Activated CD4-positive, CD25-positive, alpha-beta regulatory T cell (primary cell): ENCODE measurements at places on chromosomes 13 and 19.

DNA sequence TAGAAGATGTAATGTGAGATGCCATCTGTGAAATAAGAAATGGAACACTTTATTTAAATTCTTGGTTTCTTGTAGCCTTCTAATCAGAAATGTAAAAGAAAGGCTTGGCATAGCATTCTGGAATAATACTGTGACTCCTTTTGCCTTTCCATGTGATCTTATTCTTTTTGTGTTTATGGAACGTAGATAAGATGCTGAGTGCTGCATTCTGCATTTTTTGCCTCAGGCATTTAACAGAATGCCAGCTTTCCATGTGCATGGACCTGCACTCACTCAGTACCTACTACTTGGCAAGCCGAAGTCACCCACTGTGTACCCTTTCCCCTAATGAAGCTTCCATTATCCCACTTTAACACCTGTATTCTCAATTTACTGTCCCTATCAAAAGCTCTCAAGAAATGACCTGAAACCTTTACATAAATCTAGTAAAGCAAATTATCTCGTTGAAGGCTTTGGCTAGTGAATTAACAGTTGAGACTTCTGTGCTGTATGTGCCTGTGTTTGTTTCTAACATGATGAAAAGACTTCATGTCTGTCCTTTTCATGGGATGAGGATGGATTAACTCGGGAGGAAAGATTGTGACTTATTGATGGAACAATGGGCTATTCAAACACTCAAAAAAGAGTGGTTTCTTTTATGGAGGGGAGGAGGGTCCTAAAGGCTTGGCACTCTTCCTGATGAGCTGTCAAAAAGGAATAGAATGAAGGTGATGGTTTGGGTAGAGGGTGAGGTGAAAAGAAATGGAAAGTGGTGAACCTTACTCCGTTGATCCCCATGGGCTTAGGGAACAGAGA is 44.7 kb upstream of the FRY start:
- no peak for DNase-seq

GRCh38 chr19:55692681-55693081 is 17.7 kb downstream of the EPN1 start:
- DNase-seq = no peak

DNA sequence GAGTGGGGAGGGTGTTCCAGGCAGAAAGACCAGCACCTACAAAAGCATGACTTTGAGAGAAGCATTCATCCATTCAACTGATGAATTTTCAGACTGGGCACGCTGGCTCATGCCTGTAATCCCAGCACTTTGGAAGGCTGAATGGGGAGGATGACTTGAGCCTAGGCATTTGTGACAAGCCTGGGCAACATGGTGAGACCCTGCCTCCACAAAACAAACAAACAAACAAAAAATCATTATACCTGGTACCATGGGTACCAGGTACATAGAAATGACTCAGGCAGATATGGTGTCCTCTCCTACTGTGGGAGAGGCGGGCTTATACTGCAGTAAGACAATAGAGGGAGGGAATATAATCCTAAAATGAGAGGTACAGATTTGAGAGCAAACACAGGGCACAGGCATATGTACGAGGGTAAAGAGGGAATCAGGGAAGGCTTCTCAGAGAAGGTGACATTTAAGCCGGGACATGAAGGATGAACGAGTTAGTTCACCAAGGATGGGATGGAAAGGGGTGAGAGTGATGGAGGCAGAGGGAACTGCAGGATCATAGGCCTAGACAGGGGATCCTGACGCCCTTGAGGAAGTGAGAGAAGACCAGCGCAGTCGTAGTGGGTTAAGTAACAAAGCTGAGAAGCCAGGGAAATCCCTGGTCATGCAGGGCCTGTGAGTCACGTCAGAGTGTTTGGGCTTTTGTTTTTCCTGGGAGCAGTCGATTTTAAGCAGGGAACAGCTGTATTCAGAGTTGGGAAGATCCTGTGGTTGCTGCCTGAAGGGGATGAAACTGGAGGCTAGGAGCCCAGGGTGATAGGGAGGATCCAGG is 2.9 kb downstream of the CYP2S1 start:
- no peak for DNase-seq

DNA sequence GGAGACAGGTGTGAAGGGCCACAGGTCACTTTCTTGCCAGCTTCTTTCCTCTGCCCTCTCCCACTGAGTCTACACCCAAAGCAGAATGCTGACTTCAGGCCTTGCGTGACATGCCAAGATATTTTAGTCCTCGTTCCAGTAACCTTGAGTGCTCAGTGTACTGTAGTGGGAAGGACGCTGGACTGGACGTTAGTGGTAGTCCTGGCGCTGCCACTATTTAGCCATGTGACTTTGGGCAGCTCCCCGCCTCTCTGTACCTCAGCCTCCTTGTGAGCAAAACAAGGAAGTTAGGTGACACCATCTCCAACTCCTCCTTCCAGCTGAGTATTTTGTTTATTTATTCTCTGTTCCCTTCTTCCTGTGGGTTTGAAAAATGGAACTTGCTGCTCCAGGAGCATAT is 86.1 kb downstream of the FRY start:
- no peak for DNase-seq

GRCh38 chr19:17482877-17483604 is 12.7 kb downstream of the SLC27A1 start:
- no peak for DNase-seq

DNA sequence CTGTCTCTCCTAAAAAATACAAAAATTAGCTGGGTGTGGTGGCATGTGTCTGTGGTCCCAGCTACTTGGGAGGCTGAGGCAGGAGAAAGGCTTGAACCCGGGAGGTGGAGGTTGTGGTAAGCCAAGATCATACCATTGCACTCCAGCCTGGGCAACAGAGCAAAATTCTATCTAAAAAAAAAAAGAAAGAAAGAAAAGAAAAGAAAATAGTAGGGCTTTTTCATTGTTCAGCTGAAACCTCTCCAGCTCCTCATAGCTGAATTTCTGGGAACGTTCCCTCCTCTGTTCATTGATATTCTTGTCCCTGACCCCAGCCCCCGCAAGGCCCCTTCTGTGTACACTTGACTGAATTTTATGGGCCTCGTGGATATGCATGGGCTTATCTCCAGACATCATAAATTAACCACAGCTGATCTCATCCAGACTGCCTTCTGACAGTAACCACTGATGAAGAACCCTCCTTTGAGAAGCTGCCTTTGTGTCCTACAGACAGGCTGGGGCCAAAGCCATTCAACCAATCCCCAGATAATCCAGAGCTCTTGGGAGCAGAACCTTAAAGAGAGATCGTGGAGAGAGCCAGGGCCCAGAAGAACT is at the start of gene ELSPBP1:
TSS of gene ELSPBP1 (plus strand) at position 424 of the 594 bp plus-strand sequence. CDS start 14,036 bp downstream, outside the sequence.
- no peak for DNase-seq
